ENCODE measurements at places on chromosomes 3 and 15.

GRCh38 chr3:172260381-172260780, 187.9 kb downstream of the GHSR start:
- DNase-seq = no peak

- no peak for DNase-seq
Observed at GRCh38 chr15:33005582-33005981, 188.9 kb downstream of the FMN1 start.

GRCh38 chr3:52895418-52895817, 1.9 kb downstream of the STIMATE start:
- DNase-seq = no peak

DNA sequence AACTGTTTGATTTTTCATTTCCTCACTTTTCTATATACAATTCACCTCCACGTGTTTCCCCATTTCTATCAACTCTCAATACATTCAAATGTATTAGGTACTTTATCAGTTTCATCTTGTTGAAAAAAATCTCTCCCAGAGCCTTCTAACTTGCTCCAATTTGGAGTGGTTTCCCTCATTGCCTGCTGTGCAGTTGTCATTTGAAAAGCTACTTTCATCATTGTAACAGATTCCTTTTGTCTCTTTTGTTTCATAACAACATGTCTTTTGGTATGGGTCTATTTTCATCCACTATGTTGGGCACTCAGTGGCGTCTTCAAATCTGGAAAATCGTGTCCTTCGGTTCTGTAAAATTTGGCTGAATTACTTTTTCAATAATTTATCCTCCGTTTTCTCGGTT, 75.0 kb downstream of the NR2E3 start:
- DNase-seq = no peak

GRCh38 chr3:196800742-196801434, 61.2 kb downstream of the PAK2 start:
- DNase-seq = no peak

DNA sequence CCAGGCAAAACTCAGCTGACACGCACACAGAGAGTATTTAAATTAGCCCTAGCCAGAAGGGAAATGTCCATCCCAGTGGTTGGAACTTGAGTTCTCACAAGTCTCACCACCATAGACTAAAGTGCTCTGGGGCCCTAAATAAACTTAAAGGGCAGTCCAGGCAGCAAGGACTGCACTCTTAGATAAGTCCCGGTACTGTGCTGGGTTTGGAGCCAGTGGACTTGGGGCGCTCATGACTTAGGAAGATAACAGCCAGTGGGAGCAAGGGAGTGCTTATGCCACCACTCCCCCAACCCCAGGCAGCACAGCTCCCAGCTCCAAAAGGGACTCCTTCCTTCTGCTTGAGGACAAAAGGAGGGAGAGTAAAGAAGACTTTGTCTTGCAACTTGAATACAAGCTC, 319.5 kb upstream of the GPR149 start:
- DNase-seq = no peak

DNA sequence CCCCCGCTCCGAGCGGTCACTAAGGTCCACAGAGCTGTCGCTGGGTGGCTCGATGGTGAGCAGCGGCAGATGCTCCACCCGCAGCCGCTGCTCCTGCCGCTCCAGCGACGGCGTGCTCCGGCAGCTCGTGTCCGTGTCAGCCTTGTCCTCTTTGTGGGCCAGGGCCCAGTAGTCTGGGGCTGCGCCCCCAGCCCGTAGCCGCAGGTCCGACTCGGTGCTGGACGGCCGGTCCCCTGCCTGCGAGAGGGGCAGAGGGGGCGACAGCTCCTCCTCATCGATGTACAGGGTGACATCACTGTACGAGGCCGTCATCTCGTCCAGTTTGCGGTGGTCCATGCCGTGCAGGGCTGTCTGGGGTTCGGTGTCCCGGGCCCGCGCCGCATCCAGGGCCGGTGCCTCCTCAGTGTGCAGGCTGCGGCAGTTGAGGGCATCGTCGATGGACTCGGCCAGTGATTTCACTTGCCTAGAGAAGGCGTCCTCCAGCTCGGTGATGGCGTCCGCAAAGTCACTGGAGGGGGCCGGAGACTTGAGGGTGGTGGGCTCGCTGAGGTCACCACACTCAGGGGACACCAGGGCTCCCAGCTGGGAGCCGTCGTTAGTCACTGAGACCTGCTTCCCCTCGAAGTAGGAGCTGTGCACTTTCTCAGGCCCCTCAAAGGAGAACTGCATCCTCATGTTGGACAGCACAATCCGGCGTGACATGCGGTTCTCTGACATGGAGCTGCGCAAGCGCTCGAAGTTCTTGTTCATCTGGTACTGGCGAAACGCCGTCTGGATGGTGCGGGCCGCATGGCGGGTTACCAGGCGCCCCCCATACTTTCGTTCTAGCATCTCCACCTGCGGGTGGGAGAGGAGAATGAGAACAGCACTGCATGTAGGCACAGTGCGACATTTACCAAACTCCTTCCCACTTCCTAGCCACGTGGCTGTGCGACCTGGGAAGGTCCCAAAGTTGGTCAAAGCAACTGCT, 94.8 kb upstream of the RPL32 start:
- no peak for DNase-seq

GRCh38 chr3:137766876-137767537, 2.9 kb downstream of the SOX14 start:
- no peak for DNase-seq

GRCh38 chr3:71989165-71989564, 204.2 kb upstream of the PROK2 start:
- DNase-seq = no peak

- DNase-seq = no peak
Observed at GRCh38 chr3:60841355-60841754, 409.9 kb downstream of the FHIT start.
